ENCODE measurements at places on chromosomes 16 and 17.

DNA sequence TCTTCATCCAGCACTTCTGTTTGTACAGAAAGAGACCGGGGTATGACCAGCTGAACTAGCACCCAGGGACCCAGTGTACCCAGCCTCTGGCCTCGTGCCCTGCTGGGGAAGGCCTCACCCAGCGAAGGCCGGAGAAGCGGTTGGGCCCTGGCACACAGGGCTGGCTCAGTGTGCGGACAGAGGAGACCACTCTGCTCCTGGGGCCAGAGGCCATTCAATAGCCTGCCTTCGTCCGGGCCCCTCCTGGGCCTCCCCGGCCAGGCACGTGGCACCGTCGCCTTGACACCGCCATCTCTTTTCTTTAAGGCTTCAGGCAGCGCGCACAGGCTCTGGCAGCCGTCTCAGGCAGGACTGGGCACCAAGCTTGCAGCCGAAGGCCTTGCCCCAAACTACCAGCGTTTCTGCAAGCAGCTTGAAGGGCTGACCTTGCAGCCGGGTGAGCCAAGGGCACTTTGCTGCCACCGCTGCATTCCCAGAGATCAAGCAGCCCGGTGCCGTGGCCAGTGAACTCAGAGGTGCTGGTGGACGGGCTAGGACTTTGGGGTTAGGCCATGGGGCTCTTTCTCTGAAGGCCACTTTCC lies 8.0 kb downstream of the TAX1BP3 start:
- H3K4me1 ChIP-seq: peaks cover 48% of the 10 kb centered on the region
- no peak overlapping the region for H3K4me3 ChIP-seq
- DNase-seq: no peak

DNA sequence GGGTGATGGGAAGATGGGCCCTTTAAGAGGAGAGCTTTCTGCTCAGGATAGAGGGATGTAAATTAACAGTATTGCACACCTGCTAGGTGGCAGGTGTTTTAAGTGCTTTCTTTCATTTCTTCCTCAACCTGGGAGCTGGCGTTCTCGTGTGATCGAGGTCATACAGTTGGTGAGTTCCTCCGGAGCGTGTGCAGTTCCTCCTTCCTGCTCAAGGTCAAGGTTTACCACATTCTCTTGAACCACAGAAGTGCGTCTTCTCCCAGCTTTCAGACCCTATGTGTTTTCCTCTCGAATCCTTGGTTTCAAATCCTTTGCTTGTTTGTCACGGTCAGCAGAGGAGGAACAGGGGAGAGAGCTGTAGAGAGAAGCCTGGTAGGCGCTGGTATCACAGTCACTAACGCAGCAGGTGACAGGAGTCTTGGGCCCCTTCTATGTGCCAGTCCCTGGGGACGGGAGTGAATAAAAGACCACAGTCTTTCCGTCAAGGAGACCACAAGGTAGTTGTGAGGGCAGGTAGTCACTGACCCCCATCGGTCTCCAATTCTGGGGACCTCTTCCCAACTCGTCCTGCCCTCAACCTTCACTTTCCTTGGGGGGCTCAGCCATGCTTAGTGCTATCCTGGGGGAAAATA lies 791 bp downstream of the DNAI2 start:
- no peak for DNase-seq
- peak overlapping the region; percentile 7 for H3K4me3 ChIP-seq
- H3K27me3 ChIP-seq: no peaks in the 10 kb centered on the region
- peaks cover 78% of the 10 kb centered on the region for H3K4me1 ChIP-seq
- no peaks in the 10 kb centered on the region for H3K36me3 ChIP-seq

- DNase-seq: no peak
- peaks cover 27% of the 10 kb centered on the region for H3K4me1 ChIP-seq
- H3K27ac ChIP-seq: no peak overlapping the region
- H3K36me3 ChIP-seq: peaks cover 100% of the 10 kb centered on the region
- no peaks in the 10 kb centered on the region for H3K27me3 ChIP-seq
- no peak overlapping the region for H3K4me3 ChIP-seq
Measured at GRCh38 chr17:50139950-50140885, 10.3 kb upstream of the SAMD14 start.

- H3K4me1 ChIP-seq: no peaks in the 10 kb centered on the region
- H3K27me3 ChIP-seq: no peaks in the 10 kb centered on the region
- DNase-seq: no peak
- H3K4me3 ChIP-seq: no peak overlapping the region
- no peak overlapping the region for H3K27ac ChIP-seq
Measured at GRCh38 chr16:83482545-83483162, 325.1 kb upstream of the HSBP1 start.

DNA sequence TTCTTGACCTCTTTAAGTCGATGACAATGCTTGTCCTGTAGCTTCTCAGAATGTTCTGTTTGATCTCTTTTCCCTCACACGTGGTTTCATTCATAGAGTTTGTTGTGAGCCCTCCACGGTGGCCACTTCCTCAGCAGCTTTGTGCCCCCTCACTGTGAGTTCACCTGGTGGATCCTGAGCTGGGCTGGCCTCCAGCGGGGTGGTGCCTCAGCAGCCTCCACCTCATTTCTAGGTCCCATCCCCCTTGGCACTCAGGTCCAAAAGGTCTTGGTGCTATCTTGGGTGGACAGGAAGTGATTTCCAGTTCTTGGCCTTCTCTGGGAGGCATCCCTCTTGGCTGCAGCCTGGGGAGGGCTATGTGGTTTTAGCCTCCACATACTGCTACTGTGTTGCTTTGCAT lies 203.2 kb upstream of the WSCD1 start:
- H3K4me3 ChIP-seq: no peak overlapping the region
- H3K27ac ChIP-seq: no peak overlapping the region
- no peaks in the 10 kb centered on the region for H3K36me3 ChIP-seq
- no peaks in the 10 kb centered on the region for H3K27me3 ChIP-seq
- DNase-seq: no peak
- peaks cover 4% of the 10 kb centered on the region for H3K4me1 ChIP-seq

GRCh38 chr17:34406226-34406625 lies 43.2 kb upstream of the CCL1 start:
- DNase-seq: no peak
- no peaks in the 10 kb centered on the region for H3K36me3 ChIP-seq
- H3K27me3 ChIP-seq: peaks cover 15% of the 10 kb centered on the region
- no peak overlapping the region for H3K27ac ChIP-seq
- no peaks in the 10 kb centered on the region for H3K4me1 ChIP-seq

- H3K27ac ChIP-seq: no peak overlapping the region
- no peaks in the 10 kb centered on the region for H3K36me3 ChIP-seq
- peaks cover 29% of the 10 kb centered on the region for H3K27me3 ChIP-seq
Measured at GRCh38 chr17:6711681-6712057, 1.5 kb downstream of the SLC13A5 start.

- no peak overlapping the region for H3K27ac ChIP-seq
- H3K27me3 ChIP-seq: no peaks in the 10 kb centered on the region
- H3K36me3 ChIP-seq: no peaks in the 10 kb centered on the region
Measured at GRCh38 chr16:77308163-77308561, 109.0 kb downstream of the SYCE1L start.

DNA sequence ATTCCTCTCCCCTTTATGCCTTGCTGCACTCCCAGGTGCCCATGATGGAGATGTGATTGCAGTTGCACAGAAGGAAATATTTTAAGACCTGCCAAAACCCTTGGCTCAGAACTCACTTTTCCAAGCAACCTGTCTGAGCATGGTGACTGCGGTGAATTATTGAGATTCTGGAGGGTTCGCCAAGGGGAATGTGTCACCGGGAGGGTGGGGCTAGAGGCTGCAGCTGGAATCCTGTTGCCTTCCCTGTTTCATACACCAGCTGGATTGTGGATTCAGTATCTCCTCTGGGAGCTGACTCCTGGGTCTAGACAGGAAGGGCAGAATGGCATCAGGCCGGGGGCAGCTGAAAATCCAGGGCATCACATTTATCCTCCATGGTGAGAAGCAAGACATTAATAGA lies 527.2 kb downstream of the TMEM114 start:
- no peak overlapping the region for H3K27ac ChIP-seq
- H3K27me3 ChIP-seq: no peaks in the 10 kb centered on the region

DNA sequence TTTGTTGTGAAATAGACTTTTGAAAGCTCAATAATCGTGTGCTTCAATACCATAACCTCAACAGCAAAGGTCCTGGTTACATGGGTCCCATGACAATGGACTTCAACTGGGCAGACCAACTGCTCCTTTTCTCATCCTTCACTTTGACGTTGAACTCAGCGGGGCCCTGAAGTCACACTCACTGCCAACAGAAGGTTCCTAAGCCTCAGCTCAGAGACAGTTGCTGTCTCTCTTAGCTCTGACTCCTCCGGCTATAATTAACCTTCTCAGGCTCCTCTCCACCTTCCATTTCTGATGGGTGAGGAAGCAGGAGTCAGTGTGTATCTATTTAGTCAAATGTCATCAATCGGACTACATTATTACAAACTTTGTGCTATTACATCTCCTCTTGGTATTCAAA lies 23.8 kb downstream of the MPP3 start:
- H3K4me1 ChIP-seq: no peaks in the 10 kb centered on the region
- no peak overlapping the region for H3K27ac ChIP-seq
- no peak overlapping the region for H3K4me3 ChIP-seq
- DNase-seq: no peak
- peaks cover 40% of the 10 kb centered on the region for H3K36me3 ChIP-seq

DNA sequence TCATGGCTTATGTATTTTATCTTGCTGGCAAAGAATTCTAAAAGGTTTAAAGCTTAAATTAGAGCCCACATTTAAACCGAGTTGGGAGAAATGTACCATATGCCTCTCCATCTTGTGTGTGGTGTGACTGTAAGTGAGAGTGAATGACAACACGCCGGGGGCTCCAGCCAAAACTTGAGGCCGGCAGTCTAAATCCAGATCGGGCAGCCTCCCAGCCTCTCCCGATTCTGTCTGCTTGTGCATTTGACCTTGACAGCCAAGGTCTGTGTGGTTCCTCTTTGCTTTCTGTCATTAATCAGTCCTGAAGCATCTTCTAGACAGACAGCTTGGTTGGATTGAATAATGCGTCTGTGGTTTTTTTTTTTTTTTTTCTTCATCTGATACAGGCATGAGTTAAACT lies 1093.2 kb upstream of the EEF2KMT start:
- no peaks in the 10 kb centered on the region for H3K27me3 ChIP-seq
- no peak overlapping the region for H3K27ac ChIP-seq
- no peak overlapping the region for H3K4me3 ChIP-seq
- H3K36me3 ChIP-seq: no peaks in the 10 kb centered on the region

GRCh38 chr17:77317091-77317750 lies 176.5 kb downstream of the SEC14L1 start:
- no peaks in the 10 kb centered on the region for H3K27me3 ChIP-seq
- no peak overlapping the region for H3K27ac ChIP-seq
- H3K4me1 ChIP-seq: peaks cover 64% of the 10 kb centered on the region
- peaks cover 2% of the 10 kb centered on the region for H3K36me3 ChIP-seq
- no peak overlapping the region for H3K4me3 ChIP-seq

DNA sequence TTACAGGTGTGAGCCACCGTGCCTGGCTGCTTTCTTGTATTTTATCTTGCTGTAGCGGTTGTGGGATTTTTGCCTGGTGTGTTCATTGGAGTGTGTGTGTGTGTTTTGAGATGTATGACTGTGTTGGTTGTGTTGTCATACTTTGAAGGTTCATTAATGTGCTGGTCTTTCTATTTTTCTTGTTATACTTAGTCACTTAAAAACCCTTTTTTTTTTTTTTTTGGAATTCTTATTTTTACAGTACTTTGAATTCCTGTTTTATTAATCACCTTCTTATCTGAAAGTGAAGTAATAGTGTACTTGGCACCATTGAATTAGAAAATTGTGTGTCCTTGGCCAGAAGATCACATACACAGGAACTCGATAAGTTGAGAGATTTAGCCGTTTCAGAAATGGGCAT lies 30.2 kb downstream of the TENT4B start:
- no peaks in the 10 kb centered on the region for H3K36me3 ChIP-seq
- H3K4me1 ChIP-seq: peaks cover 5% of the 10 kb centered on the region
- H3K27ac ChIP-seq: no peak overlapping the region
- H3K27me3 ChIP-seq: no peaks in the 10 kb centered on the region

DNA sequence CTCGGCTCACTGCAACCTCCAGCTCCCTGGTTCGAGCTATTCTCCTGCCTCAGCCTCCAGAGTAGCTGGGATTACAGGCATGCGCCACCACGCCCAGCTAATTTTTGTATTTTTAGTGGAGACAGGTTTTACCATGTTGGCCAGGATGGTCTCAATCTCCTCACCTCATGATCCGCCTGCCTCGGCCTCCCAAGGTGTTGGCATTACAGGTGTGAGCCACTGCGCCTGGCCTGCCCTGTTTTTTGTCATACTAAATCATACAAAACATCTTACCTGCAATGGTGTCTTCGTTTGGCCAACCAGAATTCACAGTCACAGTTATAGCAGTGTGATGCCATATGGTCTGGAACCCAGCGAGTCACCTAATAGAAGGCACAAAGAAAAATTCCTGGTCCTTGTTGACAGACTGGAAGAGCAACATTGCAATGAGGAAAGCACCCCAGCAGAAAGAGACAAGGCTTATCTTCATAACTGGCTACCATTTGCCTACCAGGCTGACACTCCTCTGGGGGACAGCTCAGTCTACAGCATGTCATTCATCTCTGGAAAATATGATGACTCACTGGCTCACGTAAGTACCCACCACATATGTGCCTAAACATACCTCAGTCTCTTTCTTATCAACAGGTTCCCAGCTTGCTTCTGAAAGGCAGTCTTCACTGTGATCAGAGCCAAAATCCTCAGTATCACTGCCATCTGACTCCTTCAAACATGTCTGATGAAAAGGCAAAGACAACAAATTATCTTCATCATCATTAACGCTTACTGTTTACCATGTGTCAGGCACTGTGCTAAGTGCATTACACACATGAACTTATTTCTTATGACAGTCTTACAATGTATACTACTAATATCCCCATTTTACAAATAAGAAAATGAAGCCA lies 4.3 kb upstream of the HSF5 start:
- no peak overlapping the region for H3K27ac ChIP-seq
- no peak for DNase-seq

DNA sequence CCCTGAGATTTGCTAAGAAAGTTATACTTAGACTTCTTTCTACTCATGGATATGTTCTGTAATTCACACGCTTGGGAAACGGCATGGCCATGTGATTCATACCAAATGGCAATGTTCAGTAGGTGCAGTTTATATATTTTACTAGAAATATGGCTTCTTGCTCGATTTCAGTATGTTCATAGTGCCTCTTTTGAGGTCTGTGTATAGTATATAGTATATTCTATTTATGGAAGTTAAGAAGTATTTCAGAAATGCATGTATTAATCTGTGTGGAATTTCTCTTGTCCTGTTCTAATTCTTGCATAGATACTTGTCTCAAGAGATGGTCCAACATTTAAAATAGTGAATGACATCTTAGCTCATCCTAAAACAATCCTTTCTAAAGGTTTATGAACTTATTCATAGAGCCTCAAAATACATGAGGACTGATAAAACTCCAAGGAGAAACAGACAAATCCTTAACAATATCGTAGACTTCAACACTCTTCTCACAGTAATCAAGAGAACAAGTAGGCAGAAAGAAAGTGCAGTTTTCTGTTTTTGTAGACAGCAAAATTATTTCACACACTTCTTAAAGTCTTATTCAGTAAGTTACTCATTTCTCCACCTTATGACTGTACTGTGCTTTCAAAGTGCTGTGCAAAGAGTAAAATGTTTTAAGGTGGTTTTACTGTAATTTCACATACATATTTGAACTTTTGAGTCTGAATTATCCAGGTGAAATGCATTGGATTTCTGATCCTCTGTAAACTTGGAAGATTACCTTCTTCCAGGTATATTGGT lies 11.1 kb downstream of the BPTF start:
- H3K27ac ChIP-seq: no peak overlapping the region
- H3K27me3 ChIP-seq: no peaks in the 10 kb centered on the region

GRCh38 chr16:87721622-87722585 lies 43.9 kb downstream of the KLHDC4 start:
- H3K36me3 ChIP-seq: peaks cover 48% of the 10 kb centered on the region
- no peak overlapping the region for H3K27ac ChIP-seq
- DNase-seq: peak; percentile 25

GRCh38 chr17:72613806-72614292 lies 478.6 kb downstream of the SLC39A11 start:
- peak overlapping the region; percentile 34 for H3K27ac ChIP-seq
- DNase-seq: no peak
- H3K27me3 ChIP-seq: no peaks in the 10 kb centered on the region
- H3K4me3 ChIP-seq: no peak overlapping the region
- no peaks in the 10 kb centered on the region for H3K36me3 ChIP-seq
